ENCODE measurements at places on chromosomes 4 and X.

DNA sequence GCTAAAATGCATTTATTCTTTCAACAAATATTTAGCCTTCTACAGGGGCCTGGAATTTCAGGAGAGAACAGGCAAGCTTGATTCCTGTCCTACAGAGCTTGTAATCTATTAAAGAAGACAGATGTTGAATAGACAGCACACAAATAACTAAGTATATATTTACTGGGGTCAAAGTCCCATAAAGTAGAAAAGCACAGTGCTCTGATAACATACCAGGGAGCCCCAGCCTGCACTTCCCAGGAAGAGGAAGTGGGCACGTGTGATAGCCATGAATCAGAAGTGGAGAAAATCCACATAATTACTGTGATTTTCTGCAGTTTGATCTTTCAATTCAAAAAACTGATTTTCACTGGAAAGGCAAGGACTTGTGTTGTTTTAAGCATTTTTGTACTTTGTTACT lies 129.1 kb downstream of the EGF start:
- DNase-seq: no peak

DNA sequence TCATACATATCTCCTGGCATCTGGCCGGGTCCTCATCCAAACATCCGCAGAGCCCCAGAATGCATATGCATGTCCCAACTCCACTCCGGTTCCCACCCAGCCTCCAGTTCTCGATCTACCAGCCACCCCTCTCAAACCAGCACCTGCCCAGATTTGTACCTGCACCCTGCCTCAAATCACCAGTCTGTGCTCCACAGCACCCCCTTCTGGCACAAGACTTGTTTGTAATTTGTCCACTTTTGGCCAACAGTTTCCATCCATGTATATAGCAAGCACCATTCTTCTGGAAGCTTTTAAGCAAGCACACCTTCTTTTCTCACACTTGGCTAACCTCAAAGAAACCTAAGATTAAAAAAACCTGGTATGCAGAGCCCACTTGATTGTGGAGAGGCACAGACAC lies 644.1 kb downstream of the MID1IP1 start:
- peak; percentile 75 for DNase-seq

DNA sequence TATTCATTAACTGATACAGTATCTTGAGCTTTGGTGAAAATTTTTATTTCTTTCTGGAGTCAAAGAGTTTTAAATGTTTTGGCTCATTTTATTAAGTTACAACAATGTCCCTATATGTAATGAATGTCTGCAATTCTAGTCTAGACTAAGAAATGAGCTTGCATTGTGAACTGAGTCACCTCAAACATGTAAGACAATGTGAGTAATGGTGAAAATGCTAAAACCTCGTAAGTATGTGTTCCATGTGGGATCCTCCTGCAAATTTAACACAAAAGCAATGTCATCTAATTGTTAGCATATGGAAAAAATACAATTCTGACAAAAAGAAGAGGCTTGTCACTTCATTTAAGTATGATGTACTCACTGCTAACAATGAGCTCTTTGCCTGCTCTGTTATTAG lies 480.5 kb upstream of the FSTL5 start:
- no peak for DNase-seq

DNA sequence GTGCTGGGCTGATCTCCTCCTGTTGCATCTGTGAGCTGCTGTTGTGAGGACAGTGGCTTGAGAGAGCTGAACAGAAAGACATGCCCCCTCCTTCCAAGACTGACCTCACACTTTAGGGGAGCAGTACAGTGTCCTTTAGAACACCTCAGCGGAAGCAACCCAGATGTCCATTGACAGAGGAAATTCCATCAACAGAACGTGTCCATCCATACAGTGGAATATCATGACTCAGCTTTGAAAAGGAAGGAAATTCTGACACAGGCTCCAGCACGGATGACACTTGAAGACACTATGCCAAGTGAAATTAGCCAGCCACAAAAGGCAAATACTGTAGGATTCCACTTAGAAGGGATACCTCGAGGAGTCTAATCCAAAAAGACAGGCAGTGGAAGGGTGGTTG lies 103.5 kb downstream of the GPR143 start:
- no peak for DNase-seq

DNA sequence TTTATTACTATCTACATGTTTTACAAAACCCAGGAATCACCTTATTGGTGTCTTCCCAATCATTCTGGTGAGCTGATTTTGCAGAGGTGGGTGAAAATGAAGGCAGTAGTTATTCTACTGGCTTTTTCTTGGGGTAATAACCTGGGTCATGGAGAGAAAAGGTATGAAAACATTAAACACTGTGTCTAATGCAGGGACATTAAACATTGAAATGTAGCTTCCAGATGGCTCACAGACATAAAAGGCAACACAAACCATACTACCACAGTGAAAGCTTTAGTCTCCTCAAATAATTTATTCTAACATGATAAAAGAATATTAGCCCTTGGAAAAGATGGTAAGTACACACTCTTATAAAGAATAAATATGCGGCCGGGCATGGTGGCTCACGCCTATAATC lies 8.0 kb downstream of the SETD7 start:
- DNase-seq: no peak

DNA sequence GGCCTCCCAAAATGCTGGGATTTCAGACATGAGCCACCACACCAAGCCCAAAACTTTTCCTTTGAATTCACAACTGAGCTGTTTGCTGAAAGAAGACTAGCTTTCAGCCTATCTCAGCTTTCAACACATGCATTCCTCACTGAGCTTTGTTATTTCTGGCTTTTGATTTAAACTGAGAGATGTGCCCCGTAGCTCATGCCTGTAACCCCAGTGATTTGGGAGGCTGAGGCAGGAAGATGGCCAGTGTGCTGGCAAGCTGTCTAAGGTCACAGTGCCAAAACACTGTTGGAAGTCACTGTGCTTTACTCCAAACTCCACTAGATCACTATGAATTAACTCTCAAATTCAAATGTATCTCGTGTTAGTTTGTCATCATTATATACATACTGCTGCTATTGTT lies 779.5 kb downstream of the TRIML1 start:
- no peak for DNase-seq

GRCh38 chr4:101357751-101358150 lies 10.4 kb upstream of the PPP3CA start:
- DNase-seq: no peak

DNA sequence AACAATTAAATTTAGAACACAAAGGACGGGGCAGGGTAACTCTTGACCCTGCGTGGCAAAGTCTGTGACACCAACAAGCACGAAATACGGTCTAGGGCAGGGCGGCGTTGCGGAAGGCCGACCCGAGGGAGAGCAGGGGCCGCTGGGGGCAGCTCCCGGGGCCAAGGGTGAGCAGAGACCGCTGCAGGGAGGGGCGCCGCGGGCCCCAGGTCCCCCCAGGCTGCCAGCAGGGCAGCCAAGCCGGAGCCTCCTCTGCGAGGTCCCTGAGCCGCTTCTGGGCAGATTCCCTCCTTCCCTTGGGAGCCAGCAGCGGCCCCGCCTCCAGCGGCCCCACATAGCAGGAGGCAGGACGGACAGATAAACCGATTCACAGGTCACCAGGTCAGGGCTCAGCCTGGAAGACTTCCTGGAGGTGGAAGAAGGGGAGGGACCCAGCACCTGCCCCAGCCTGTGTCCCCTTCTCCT lies 90.2 kb downstream of the FAM53A start:
- no peak for DNase-seq

DNA sequence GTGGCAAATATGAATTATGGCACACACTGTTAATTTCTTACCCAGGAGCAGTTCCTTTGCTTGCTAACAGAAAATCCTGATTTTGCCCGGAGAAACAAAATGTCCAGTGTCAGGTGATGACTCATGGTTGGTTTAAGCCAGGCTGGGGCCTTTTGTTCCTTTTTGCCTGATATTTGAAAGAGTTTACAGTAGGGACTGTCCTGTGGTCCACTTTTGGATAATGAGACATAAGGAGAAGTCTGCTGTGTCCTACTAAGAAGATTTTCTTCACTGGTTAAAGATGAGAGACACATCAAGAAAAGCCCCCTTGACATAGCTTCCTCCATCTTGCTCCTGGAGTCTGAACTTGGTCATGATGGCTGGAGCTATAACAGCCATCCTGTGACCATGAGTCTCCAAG lies 12.1 kb upstream of the DRD5 start:
- DNase-seq: no peak

- DNase-seq: no peak
Observed at GRCh38 chr4:98950925-98951324, 22.0 kb upstream of the EIF4E start.

- DNase-seq: peak; percentile 65
Observed at GRCh38 chr4:48129307-48130014, 4.6 kb downstream of the TXK start.

GRCh38 chr4:170399581-170400293 lies 310.0 kb upstream of the AADAT start:
- DNase-seq: no peak

DNA sequence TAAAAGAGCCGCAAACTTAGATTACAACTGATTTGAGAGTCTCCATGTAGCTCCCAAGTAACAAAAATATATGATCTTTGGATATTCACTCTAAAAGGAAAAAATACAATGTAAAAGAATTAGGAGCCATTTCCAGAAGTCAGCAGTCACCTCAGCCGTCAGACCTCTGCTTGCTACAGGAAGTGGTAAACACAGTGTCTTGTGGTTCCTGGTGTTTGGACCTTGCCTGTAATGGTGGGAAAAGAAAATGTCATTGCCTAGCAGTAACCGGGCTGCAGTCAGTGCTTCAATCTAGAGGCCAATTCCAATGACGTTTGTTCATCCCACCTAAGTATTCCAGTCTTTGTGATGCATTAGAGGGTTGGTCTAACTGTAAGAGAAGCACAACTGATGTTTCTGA lies 28.9 kb upstream of the SMIM31 start:
- DNase-seq: no peak

DNA sequence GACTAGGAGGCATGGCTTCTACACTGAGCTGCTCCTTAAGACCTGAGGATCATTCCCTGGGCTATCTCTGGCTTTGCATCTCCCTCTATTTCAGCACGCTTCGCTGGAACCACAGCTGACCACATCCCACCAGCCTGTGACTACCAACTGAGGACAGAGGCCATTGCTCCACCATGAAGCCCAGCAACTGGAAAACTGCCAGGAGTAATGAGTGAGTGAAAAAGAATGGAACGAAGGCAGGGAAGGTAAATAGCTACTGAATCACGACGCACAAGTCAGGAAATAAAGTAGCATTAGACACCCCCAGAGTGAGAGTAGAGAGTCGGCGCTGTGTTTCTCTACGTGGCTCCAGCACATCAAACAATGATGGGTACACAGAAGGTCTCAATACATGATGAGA lies 314.7 kb downstream of the LDB2 start:
- DNase-seq: no peak

DNA sequence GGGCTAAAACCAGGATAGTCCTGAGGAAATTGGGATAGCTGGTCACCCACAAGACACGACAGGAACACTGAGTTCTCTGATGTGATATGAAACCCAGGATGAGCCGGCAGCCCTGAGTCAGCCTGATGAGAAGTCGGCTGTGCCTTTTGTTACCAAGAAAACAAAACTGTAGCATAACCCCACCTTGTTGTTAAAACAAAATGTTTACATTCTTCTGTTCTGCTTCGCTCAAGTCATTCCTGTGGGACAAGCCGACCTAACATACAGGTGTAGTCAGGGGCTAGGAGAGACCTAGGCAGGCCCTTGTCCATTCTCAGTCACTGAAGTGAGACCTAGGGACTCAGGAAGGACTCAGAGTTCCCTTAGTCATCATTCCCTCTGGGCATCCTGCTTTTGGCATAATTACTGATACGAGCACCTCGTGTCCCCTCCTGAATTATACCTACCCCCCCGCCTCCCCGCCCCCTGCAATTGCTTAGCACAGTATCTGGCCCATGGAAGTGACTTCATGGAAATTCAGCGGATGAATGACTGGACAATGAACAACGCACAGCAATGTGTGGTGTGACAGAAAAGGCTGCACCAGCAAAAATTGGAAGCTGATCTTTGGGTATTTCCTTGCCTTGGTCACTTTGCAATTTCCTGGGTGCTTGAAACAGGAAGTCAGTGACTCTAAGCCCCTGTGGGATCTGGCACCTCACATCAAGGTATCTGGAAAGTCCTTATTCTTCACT lies 31.9 kb upstream of the TLR2 start:
- peak; percentile 43 for DNase-seq

GRCh38 chr4:129014566-129015509 lies 78.5 kb downstream of the SCLT1 start:
- no peak for DNase-seq

DNA sequence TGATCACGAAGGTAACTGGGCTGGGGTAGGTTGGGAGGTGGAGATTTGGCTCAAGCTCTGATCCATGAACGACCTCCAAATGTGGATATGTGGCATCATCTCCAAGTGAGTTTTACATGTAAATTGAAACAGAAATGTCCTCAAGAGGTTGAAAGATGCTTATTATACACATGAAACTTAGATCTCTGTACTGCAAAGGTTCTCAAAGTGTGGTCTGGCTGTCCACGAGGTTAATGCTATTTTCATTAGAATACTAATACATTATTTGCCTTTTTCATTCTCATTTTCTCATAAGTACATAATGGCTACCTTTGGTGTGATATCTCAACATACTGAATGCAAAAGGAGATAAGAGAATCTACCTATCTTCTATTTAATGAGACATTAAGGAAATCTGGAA lies 198.2 kb downstream of the RASL11B start:
- DNase-seq: no peak

- no peak for DNase-seq
Observed at GRCh38 chrX:143378851-143379250, 138.4 kb downstream of the SPANXN3 start.

DNA sequence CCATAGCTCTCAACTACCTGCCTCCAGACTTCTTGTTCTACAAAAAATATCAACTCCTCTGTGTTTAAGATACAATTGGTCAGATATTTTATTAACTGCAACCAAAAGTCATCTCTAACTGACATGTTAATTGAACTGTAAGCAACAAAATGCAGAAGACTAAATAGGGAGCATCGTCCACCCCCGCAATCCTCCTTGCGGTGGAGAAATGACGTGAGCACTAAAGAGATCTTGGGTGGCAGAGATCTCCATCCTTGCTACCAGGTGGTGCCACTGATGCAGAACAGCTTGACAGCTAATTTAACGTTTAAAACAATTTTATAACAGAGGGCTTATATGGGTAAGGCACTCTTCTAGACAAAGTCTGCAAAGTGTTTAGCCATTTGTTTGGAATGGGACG lies 164.4 kb upstream of the FTHL17 start:
- DNase-seq: no peak

DNA sequence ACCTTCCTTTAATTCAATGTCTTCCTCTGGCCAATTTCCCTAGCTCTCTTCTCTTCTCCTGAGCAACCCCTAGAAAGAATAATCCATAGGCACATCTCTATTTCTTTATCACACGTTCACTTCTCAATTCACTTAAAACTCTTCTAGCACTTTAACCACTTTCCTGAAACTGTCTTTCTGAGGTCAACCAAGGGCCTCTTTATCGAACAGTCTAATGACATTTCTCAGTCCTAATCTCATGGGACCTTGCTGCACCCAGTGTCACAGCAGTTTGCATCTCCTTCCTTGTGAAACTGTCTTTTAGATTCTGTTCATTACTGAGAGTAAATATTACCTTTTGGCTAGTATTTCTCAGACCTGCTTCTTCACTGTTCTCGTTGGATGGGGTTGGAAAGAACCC lies 285.3 kb upstream of the RASGEF1B start:
- DNase-seq: no peak

Measured in activated T-cell treated with anti-CD3 and anti-CD28 coated beads, Interleukin-2, amount 50 U/mL, for 48 hours (primary cell).